Smooth muscle cell of trachea (primary cell): ENCODE measurements at places on chromosomes 2 and 18. TPM values are rescaled to one million over a fixed set of nuclear protein-coding genes. Genes with fewer than 3 reads are reported as not detected.

CKAP2L gene
- 0.50 and 15.3 TPM in 2 replicates for total RNA-seq

CNGA3 gene
- under 0.01 and 0.17 TPM in 2 replicates for total RNA-seq

CASP10 gene
- total RNA-seq = 6.1 and 11.6 TPM in 2 replicates

TRIM43 gene
- not detected in 2 replicates for total RNA-seq

YES1 gene
- 102 and 117 TPM in 2 replicates for total RNA-seq

DPYSL5 gene
- under 0.01 TPM in 1 of 2 replicates, not detected in the other for total RNA-seq

MATN3 gene
- 0.99 and 1.9 TPM in 2 replicates for total RNA-seq

RNF149 gene
- 51.3 and 52.9 TPM in 2 replicates for total RNA-seq

ZSWIM2 gene
- under 0.01 TPM in 1 of 2 replicates, not detected in the other for total RNA-seq

SAG gene
- total RNA-seq = not detected in 2 replicates

FSHR gene
- total RNA-seq = not detected in 2 replicates

TUBA4B gene
- total RNA-seq = 0.17 TPM in 1 of 2 replicates, not detected in the other

MALT1 gene
- 13.2 and 21.5 TPM in 2 replicates for total RNA-seq

OTOS gene
- total RNA-seq = 1.2 TPM in 1 of 2 replicates, not detected in the other

ACMSD gene
- not detected in 2 replicates for total RNA-seq

MC2R gene
- total RNA-seq = not detected in 2 replicates

ANKMY1 gene
- total RNA-seq = 7.0 and 8.4 TPM in 2 replicates

BOK gene
- 17.2 and 31.4 TPM in 2 replicates for total RNA-seq
